ENCODE measurements at places on chromosomes 7 and 10.

DNA sequence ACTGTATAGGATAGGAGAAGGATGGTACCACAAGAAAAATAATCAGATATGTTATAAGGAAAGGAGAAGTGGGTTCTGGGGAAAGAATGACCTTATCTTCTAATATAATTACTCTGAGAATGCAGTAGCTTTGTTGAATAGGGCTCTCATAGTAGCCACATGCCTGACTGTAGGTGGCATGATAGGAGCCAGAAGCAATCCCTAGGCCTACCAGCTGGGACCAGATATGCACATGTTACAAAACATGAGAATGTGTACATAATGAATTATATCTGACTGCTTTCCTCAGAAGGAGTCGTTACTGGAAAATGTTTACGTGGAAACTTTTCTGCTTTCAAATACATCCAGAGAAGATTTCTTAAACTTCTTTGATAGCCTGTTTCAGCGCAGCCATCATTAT, 53.2 kb upstream of the FAM3C start:
- peak; percentile 49 for DNase-seq

DNA sequence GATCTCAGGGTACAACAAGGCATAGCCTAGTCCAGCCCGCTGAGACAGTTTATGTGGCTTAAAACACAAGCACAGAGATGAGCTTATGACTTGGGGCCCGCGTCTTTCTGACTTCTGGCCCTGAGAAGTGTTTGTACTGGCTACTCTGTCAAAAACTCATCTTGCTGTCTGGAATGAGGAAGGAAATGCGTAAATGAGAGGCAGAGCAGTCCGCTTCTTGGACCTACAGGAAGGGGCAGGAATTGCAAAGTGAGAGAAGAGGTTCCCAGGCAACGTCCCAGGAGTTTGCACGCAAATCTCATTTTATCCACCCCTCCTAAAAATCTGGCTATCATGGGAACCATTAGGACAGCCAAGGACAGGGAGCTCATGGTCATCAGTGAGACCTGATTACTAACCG, 5.5 kb downstream of the ANXA11 start:
- DNase-seq, result peak; percentile 82

GRCh38 chr7:5139998-5140397, 50.0 kb upstream of the WIPI2 start:
- peak; percentile 29 for DNase-seq

- DNase-seq, result no peak
These were observed 42.3 kb downstream of the TNPO3 start for GRCh38 chr7:129012641-129013040.
